GM06990 (cell line): ENCODE measurements at places on chromosomes 1 and 21.

DNA sequence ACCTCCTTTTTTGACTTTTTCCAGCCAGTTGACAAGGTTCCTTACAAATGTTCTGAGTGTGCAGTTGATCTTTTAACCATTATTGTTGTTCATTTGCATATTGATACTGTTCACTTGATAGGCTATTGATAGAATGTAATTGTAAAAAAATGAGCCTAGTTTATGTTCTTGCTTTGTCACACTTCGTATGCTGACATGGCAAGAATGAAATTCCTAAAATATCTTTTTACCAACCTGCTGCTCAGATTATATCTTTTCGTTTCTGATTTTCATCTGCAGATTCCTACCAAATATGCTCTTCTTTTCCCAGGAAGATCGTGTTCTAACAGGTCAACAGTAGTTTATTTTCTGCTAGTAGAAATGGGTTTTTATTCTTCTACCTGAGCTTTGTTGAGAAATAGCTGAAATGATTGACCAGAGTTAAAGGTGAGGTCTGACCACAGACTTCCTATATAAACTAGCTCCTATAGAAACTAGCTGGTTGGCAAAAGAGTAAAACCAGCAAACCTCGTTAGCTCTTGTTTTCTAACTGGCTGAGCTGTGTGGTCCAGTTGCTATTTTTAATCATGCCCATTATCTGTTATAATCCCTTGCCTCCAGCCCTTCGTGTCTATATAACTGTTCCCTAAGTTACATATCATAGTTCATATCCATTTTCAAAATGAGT lies 174.8 kb downstream of the HS2ST1 start:
- no peak for DNase-seq

GRCh38 chr1:118077331-118078045 lies 107.5 kb downstream of the SPAG17 start:
- no peak for DNase-seq

- DNase-seq: no peak
These were observed 56.2 kb downstream of the SYT2 start for GRCh38 chr1:202654079-202654478.

DNA sequence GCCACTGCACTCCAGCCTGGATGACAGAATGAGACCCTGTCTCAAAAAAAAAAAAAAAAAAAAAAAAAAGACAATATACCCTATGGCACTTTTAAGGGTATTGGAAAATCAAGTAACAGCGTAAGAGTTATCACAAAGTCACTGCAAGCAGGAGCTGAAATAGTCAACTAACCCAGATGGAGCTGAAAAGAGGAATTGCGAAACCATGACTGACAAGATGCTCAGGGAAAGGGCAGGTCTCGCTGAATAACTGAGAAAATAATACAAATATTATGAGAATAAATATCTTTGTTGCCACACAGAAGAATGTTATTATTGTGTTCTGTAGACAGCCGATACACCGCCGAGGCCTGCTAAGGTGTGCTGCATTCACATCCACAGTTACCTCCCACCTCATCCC lies 17.8 kb downstream of the HLCS start:
- DNase-seq: no peak

- DNase-seq: no peak
These were observed 127.9 kb downstream of the URB2 start for GRCh38 chr1:229753764-229754551.

GRCh38 chr1:86826856-86827255 lies 87.1 kb downstream of the SELENOF start:
- DNase-seq: no peak

- peak; percentile 78 for DNase-seq
These were observed 522 bp downstream of the LRP8 start for GRCh38 chr1:53327182-53327913.

GRCh38 chr1:226233293-226233692 lies 9.8 kb downstream of the MIXL1 start:
- no peak for DNase-seq

- no peak for DNase-seq
These were observed 17.4 kb downstream of the KCNA10 start for GRCh38 chr1:110501488-110502132.

DNA sequence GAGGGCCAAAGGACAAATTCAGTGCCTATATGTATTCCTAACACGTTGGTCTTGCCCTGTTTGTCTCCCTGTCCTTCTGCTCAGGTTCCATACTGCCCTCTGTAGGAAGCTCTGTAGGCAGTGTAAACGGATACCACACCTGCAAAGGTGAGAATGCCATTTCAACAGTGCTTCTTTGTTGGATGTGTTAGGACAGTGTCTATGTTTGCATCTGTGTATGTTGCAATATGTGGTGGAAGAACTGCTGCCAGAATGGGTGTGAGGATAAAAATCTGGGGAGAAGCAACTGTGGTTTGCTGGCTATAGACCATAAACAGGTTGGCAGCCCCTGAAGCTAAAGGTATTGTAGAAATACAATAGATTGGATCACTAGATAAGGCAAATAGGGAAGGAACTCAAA lies 113.1 kb upstream of the BMP8A start:
- no peak for DNase-seq

GRCh38 chr1:39876144-39876543 lies 7.2 kb downstream of the TRIT1 start:
- DNase-seq: no peak

DNA sequence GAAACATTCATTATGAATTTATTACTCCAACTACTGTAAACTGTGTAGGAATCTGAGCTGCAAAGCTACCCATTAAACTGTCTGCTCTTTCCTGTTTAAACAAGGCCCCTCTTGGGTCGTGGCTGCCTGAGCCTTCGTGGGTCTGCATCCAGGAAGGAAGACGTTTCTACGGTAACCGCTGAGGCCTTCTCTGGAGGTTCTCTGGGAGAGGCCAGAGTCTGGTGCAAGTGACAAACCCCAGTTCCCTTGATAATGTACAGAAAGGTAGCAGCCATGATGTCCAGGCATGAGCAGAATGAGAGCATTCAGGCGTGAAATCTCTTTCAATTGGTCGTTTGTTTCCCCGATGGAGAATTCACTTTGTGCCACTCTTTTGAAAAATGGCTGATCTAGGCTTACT lies 350.2 kb downstream of the PLPP3 start:
- no peak for DNase-seq

DNA sequence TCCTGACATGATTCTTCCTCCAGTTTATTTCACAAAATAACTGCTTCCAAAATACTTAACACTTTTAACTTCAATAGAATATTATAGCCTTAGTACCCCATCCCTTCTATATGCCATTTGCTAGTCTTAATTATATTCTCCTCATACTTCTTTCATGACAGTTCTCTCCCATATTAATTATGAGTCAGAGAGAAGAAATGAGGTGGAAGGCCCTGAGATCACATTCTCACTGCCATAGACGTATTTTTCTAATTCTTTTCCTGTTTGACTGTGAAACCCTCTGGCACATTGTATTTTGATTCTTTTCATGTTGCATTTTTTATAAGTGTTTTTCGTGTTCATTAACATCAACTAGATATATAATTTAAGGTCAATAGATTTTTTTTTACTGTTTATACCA lies 88.4 kb downstream of the GTF2B start:
- no peak for DNase-seq

DNA sequence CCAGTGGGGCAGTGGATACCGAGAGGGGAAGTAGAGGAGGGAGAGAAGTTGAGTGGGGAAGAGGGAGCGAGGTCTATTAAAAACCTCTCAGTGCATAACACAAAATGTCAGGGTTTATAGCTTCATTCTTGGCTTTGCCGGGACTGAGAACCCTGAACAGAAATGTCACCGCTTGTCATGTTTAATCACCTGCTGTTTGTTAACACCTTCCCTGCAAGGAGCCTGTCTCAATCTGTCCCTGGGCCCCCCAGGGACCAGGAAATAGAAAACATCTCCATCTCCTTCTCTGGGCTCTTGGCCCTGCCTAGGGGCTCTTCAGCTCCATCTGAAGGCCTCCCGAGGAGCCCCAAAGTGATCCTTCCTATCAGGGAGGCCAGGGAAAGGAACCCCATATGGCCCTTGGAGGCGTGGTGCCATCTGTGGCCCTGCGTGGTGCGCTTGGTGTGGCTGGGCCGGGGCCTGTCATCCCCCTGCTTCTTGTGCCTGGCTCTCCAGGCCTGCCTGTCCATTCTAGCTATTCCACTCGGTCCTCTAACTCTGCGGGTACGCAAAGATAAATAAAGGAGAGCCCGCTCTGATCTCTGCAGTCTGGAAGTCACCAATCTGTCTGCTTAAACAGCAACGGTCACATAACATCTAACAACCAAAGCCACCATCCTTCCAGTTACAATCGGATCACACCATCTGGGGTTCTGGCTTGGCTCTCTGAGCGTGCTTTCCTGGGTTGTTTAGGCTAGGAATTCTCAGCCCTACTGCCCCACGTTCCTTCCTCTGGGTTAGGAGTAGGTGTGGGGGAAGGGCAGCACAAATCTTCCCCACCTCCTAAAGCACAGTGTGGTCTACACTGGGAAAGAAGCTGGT lies 113.8 kb downstream of the CASZ1 start:
- DNase-seq: no peak

GRCh38 chr1:205601205-205601604 lies 30.6 kb downstream of the ELK4 start:
- DNase-seq: no peak

DNA sequence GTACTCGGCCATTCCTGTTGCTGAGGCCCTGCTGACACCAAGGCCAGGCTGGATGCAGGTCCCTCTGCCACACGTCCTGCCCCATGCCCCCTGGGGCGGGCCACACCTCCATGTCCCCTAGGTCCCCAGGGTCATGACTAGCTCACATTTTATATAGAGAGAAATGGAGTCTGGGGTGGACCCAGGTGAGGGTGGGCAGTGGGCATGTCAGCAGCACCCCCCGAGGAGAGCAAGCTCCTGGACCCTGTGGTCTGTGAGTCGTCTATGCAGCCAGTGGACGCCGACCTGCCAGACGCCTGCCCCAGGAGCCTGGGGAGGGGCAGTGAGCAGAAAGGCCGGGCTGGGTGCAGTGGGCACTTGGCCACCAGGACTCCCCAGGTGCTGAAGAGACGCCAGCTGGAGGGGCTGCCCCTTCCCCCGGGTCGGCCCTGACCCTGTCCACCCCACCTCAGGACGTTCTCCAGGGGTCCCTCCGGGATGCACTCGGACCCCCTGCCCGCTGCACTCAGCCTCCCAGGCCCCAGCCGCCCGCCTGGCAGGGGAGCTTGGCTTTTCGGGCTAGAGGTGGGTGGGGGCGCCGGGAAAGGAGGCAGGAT lies 15.9 kb downstream of the SAMD11 start:
- no peak for DNase-seq

- DNase-seq: no peak
These were observed 176.8 kb downstream of the FAF1 start for GRCh38 chr1:50783286-50783685.

DNA sequence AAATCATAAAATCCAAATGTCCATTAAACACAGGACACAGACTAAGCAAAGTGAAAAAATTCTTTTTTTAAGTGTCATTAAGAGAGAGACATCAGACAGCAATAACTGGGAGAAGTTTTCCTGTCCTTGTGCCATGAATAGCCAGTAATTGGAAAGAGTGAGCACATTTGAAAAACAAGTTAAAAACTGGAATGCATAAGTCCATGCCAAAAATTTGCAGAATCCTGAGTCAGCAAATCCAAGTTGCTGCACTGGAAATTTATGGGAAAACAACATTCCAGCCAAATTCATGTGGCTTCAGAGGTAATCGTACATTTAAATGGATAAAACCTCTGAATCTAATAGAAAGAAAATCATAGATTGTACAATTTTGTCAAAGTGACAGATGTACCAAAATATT lies 291.4 kb downstream of the LRRC40 start:
- no peak for DNase-seq

GRCh38 chr1:205933671-205934618 lies 9.3 kb downstream of the SLC26A9 start:
- no peak for DNase-seq

GRCh38 chr1:203035111-203036000 lies 9.1 kb downstream of the PPFIA4 start:
- DNase-seq: no peak

DNA sequence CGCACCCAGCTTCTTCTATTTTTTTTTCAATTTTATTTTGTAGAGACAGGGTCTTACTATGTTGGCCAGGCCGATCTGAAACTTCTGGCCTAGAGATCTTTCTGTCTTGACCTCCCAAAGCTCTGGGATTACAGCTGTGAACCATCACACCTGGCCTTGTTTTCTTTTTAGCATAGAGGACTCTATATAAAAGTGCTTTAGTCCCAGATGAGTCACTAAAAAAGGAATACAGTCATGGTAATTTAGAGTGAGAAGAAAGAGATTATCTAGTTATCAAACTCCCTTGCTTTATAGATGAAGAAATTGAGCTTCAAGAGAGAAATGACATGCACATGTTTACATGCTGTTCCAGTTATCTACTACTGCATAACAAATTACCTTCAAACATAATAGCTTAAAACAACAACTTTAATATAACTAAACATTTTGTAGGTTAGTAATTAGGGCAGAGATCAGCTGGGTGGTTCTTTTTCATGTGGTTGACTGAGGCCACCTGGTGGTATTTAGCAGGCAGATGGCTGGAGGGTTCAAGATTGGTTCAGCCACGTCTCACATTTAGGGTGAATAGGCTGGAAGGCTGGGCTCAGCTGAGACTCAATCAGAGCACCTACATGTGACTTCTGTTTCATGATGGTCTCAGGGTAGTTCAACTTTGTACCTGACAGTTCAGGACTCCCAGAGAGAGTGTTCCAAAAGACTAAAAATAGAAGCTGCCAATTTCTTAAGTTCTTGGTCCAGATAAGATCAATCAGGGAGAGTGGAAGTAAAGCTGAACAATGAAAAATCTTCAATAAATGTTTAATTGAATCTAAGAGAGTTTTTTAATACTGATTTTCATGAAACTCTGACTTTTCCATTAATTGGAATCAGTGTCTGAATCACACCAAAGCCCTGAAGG lies 16.9 kb upstream of the MTF2 start:
- no peak for DNase-seq

- DNase-seq: no peak
These were observed 78.4 kb upstream of the CTTNBP2NL start for GRCh38 chr1:112317611-112318062.

- DNase-seq: no peak
These were observed 178.3 kb downstream of the TRABD2B start for GRCh38 chr1:47818682-47819573.

GRCh38 chr1:245370905-245371581 lies 216.3 kb downstream of the KIF26B start:
- DNase-seq: no peak
